ENCODE measurements at places on chromosomes 6 and 20.

GRCh38 chr6:159059885-159060506 lies 15.2 kb upstream of the TAGAP start:
- no peak for DNase-seq

DNA sequence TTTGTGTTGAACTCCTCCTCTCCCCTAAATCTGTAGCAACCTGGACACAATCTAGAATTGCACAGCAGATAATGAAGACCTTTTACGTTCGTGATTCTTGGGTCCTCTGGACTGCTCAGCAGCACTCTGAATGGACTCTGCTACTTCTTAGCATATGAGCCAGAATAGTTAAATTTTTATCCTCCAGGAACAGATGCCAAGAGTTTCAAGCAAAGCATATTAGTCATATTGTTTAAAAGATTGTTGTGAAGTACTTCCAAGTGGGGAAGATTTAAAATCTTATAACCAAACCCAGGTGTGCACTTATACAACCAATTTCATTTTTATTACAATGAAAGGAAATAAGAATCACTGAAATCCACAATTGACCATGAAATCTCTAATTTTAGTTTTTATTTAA lies 118.9 kb upstream of the EXOC2 start:
- no peak for DNase-seq

DNA sequence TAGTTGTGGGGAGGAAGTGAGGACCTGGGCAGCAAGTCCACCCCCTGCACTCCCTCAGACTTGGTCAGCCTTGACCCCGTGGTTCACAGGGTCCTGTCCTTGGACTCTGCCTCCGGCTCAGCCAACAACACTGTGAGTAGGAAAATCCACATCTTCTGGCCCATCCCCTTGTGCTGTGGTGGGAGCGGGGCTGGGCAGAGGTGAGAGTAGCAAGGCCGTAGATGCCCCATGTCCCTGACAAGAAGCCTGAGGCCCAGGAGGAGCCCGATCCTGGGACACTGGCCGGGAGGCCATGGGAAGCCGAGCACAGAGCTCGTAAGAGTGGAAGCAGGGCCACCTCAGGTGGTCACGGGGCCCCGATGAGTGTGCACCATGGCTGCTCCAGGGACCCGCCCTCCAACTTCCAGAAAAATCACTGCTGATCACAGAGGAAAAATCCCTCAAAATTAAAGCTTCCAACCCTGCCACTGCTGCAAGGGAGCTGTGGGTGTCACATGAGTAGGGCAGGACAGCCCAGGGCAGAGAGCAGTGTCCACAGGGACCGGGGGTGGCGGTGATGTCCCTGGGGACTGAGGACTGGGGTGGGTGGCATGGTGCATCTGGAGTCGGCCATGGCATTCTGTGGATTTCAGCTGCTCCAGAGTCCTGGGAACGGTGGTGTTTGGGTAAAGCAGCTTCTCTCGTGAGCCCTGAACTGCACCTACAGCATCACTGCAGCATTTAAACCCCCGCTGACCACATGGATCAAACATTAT lies 189.4 kb downstream of the DLL1 start:
- no peak for DNase-seq

DNA sequence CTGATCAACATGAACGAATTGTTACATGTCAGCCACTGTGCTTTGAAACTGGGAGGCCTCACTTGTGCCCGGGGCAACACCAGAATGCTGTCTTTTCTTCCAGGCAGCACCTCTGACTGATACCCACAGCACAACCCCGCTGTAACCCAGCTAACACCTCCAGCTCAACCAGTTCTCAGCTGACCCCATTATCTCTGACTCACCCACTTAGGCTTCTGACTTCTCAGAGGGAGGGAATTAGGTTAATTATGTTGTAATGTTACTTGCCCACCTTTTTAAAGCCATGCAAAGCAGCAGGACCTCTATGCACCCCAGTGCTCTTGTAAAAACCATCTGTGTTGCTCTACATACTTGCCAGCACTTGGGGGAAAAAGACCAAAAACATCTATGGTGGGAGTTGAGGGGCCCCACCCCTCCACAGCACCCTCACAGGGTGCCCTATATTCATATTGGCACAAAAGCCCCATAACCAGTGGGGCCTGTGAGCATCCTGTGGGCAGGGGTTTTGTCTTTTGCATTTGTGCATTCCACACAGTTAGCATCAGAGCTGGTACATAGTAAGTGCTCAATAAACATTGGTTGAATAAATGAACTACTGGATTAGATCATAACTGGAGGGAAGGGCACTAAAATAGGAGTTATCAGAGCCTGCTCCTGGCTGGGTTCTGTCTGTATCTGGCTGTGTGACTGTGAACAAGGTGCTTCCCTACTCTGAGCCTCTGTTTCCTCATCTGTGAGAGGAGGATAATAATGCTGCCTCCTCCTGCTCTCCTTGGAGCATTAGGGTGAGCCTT lies 22.3 kb downstream of the BNIP5 start:
- no peak for DNase-seq

GRCh38 chr6:25387483-25387882 lies 108.3 kb downstream of the CARMIL1 start:
- no peak for DNase-seq

GRCh38 chr20:49880177-49880576 lies 35.2 kb downstream of the SPATA2 start:
- no peak for DNase-seq

- no peak for DNase-seq
Observed at GRCh38 chr6:36455486-36456027, 12.8 kb downstream of the KCTD20 start.

DNA sequence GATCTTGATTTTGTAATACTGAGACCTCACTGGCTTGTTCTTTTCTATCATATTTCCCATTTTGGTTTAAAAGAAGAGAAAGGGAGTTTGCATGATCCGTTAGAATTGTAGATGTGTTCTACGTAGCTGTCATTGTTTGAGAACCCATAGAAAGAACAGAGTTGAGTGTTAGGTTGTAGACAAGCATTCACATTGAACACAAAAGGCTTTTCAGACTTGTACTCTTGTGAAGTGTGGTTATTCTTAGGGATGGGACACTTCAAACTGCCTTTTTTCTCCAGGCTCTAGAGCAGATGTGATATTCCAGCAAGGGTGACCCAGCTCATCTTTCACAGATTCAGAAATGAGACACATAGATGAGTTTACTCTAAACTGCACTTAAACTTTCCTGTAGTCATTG lies 19.9 kb downstream of the FOXO3 start:
- no peak for DNase-seq

GRCh38 chr20:63281742-63282665 lies 9.4 kb downstream of the ARFGAP1 start:
- no peak for DNase-seq

GRCh38 chr6:93474733-93475179 lies 55.4 kb upstream of the EPHA7 start:
- no peak for DNase-seq

Data from stimulated activated CD4-positive, alpha-beta T cell treated with anti-CD3 and anti-CD28 coated beads, TNF-alpha, amount 100 ng/mL, for 1 hour (primary cell).